Skin of body (tissue), 3 donors: ENCODE measurements at places on chromosomes 11 and 22. TPM values are rescaled to one million over a fixed set of nuclear protein-coding genes. Genes with fewer than 3 reads are reported as not detected.

DNA sequence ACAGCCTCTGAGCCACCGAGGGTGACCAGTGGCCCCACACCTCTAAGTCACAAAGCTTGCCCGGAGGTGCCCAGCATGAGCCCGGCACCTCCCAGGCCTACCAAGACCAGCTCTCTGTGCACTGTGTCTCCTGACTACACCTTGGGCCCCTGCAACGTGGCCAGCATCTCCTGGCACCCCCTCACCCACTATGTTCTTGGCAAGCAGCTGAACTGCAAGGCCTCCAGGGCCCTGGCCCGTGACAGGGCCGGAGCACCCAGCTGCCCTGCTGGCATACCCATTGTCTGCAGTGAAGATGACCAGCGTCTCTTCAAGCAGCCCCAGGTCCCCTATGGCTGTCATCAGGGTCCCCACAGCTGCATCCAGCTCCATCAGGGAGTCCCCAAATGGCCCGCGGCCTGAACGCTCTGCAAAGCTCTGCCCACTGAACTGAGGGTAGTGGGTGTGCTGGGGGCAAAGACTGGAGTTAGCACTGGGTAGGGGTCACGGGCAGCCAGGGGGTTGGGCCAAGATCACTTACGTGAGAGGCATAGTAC, 1.6 kb downstream of the ARSA start:
- no peak for DNase-seq

DNA sequence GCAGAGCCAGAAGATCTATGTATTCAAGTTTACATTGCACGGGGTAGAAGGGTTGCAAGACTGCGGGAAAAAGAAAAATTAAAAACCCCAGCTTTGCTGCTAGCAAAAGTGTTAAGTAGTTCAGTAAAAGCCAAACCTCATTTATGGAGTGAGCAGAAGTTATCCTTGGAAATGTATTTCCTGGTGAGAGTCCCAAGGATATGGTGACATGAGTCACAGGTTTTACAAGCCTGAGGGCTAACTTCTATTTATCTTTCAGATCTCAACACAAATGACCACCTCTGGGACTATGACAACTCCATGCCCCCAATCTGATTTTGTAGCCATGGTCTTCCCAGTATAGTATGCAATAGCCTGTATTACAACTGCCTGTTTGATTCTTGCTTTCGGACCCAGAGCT, 26.1 kb downstream of the ABTB2 start:
- no peak for DNase-seq

DNA sequence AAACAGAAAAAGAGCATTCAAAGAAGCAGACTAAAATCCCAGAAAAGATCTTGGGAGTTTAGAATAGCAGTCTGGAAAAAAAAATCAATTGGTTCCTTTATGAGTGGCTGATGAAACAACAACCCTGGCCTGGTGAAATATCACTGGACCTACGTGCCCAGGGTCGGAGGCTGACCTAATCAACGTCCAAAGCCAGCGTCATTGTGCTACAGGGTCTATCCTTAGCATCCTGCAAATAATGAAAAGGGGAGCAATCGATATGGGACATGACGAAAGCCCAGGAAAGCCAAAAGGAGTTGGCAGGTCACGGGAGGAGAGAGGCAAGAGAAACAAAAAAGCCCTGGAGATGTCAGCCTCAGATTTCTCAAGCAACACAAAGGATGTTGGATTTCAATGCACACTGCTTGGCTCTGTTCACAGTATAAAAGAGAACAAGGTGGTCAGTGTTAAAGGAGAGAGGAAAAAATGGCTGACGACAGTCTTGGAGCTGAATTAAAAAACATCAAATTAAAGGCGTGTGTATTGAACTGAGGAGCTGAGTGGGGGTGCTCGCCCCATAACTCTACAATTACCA, 148.8 kb downstream of the BLID start:
- DNase-seq, result no peak

DNA sequence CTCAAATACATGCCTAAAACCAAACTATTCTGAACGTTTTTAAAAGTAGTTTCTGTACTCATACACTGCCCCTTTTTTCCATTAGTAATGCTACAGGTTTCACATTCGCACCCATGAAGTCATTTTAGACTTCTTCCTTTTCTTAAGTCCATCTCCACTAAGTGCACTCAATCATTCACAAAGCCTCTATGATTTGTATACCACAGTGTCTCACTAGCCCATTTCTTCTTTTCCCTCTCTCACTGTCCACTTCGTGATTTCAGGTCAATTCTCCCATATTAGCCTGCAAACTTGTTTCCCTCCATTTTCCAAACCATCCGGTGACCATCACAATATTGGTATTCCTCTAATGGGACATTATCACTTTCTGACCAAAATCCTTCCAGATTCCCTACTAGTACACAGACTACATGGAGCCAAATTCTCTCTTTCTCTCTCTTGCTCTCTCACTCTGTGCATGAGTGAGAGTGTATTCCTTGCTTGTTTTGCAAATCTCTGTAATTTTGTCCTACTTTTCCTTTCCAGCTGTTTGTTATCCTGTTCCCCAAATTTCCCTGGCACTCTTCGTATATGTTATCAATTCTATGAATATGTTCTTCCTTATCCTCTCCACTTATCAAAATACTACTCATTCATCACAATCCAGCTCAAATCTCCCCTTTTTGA, 3.4 kb upstream of the ZC3H12C start:
- no peak for DNase-seq

DNA sequence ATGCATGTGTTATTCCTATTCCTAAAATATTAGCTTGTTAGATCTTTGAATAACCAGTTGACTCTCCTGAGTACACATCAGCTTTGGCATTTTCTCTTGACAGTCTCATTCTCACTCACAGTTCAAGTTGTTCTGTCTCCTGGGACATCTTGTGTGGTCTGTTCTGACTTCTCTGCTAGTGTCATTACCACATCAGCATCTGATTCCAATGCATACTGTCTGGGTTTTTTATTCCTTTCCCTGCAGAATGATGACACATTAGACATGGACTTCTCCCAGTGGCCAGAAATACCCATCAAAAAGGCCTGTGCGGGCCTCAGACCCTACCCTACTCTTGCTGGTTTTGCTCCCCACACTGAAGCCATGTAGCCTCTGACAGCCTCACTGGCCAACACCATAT, 2.7 kb downstream of the ZNF74 start:
- peak; percentile 56 for DNase-seq

The CHRDL2 gene
- 0.30 TPM for total RNA-seq

The SCUBE2 gene
- 15.7 TPM for total RNA-seq
